Activated CD4-positive, alpha-beta T cell treated with anti-CD3 and anti-CD28 coated beads, Interleukin-10, Interleukin-2, amounts not matched to agents 100 ng/mL and 50 ng/mL, durations not matched to agents 16 hours and 8 hours (primary cell): ENCODE measurements at places on chromosomes 11 and 22.

DNA sequence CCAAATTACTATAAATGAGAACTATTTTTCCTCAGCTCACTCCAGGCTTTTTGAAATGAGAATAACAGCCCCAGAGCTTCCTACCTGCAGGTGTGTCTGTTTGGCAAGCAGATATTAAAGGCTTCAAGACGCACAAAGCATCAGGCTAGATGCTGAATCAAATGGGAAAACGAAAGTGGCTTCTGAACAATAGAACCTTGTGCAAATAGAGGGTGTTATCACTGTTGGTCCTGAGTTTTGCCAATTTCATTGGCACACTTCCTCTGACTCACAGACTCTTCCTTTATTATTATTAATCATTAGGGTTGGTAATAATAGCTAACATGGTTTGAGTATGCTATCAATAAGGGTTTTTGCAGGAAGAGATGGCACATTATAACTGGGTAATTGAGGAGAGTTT lies 13.4 kb downstream of the SYT13 start:
- no peak for DNase-seq

GRCh38 chr11:1442163-1442562 lies 44.4 kb downstream of the MOB2 start:
- DNase-seq = no peak

GRCh38 chr22:21865041-21865440 lies 2.4 kb downstream of the MAPK1 start:
- DNase-seq = peak; percentile 65

GRCh38 chr11:64802370-64803157 lies 450 bp downstream of the MAP4K2 start:
- DNase-seq = peak; percentile 56

GRCh38 chr11:132540581-132540980 lies 991.7 kb downstream of the OPCML start:
- no peak for DNase-seq

DNA sequence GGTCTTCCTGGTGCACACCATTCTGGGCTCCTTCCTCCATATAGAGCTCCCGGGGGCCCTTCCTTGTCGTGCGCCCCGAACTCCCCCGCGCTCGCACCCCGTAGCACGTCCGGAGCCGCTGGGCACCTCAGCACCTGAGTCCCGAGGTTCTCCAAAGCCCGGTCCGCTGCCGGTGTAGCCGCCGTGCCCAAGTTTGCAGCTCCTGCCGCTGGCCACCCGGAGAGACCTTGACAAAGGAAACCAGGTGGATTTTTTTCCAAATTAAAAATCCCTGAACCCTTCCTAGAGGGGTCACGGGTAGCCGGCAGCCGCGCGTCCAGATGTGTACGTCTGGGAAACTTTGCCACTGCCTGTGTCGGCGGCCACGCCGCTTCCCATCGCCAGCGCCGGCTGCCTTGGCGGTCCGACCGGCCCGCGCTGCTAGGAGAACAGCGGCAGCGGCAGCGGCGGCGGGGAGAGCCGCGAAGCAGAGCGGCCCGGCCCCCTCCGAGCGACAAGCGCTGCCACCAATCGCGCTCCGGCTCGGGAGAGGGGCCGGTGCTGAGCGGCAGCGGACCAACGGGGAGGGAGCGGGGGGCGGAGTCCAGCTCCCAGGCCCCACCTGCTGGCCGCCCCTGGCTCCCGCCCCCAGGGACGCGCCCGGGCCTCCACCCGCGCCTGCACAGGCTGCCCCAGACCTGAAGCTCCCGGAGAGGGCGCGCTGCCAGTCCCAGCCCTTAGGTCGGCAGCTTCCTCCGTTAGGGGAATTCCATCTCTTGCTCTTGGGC lies at the start of gene GALNT18:
TSS of gene GALNT18 (minus strand) at position 433 of the 767 bp plus-strand sequence.
- DNase-seq = peak; percentile 94

DNA sequence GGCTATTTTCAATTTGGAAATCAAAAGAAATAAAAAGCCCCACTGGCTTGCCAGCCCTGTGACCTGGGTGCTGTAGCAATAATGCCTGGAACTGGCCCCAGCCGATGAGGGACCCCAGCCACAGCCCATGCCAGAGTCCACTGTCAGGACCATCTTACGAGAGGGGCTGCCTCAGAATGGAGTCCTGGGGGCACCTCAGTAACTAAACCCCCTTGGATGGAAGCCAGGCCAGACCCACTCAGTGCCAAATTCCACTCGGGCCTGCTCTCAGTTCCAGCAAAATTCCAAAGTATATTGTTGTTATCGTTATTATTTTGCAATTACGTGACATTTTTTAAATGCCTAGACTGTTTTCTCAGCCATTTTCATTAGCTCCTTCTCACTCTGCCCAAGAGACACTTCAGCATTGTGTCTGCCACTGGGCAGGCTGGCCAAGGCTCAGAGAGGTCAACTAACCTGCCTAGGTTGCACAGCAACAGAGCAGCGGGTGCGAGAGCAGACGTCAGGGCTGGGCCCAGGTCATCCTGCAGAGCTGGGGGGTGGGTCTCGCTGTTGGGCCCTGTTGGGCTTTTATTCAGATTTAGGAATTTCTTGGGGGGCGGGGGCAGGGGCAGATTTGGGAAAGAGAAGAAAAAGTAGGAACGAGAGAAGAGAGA lies 19.5 kb downstream of the CDKN1C start:
- DNase-seq = no peak

DNA sequence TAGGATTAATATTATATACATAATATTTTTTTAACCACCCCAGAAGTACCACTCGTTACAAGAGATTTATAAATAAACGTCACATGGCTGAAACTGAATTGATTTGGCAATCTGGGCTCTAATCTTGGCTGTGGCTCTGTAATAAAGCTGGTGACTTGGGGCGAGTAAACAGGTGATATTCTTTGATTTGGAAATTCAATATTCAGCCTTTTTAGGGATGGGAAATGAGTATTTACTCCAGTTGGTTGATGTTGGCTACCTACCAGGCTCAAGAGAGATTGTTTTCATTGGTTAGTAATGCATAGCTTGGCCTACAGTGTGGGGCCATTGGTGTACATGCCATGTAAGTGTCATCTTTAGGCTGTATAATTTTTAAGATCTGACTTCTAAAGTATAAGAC lies 117.7 kb upstream of the SORL1-AS1 start:
- DNase-seq = no peak

DNA sequence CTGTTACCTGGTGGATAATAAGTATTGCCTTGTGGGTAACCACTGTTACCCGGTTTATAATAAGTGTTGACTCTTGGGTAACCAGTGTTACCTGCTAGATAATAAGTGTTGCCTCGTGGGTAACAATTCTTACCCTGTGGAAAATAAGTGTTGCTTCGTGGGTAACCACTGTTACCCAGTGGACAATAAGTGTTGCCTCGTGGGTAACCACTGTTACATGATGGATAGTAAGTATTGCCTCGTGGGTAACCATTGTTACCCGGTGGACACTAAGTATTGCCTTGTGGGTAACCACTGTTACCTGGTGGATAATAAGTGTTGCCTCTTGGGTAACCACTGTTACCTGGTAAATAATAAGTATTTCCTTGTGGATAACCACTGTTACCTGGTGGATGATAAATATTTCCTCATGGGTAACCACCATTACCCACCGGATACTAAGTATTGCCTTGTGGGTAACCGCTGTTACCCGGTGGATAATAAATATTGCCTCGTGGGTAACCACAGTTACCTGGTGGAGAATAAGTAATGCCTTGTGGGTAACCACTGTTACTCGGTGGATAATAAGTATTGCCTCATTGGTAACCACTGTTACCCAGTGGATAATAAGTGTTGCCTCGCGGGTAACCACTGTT lies 8.7 kb upstream of the NXPE4 start:
- no peak for DNase-seq

- no peak for DNase-seq
Measured at GRCh38 chr22:32562401-32562800, 87.8 kb downstream of the FBXO7 start.

GRCh38 chr11:62370743-62371440 lies 33.6 kb downstream of the ASRGL1 start:
- DNase-seq = peak; percentile 59

GRCh38 chr11:3231851-3232744 lies at the start of gene MRGPRE:
MRGPRE (minus strand) TSS chr11:3232417; CDS start chr11:3228799, 3,618 bp downstream.
- no peak for DNase-seq

GRCh38 chr11:12375720-12376119 lies 1.7 kb upstream of the PARVA start:
- no peak for DNase-seq

- peak; percentile 81 for DNase-seq
Measured at GRCh38 chr22:23182309-23183060, 2.2 kb downstream of the BCR start.

DNA sequence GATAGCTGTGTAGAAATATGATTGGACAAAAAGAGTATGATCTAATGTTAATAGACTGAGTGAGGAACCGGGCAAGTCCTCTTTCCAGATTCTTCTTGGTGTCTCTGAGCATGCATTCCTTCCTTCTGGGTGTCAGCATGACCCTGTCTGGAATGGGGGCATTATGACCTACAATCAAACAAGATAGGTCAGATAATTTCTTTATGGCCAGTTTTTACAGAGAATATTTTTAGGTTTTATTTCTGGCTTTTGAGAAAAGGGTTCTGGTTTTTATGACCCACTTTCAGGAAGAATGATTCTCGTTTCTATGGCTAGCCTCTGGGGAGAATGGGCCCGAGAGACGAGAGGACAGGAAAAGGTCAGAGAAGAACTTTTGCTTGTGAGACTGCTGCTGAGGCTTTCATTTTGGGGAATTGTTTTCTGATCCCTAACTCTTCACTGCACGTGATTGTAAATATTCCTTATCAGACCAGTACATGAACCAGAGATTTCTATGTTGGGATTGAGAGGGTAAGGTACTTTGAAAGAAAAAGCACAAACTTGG lies 383.8 kb downstream of the AASDHPPT start:
- DNase-seq = no peak

- DNase-seq = no peak
Measured at GRCh38 chr22:41970601-41971000, 1.4 kb downstream of the SEPTIN3 start.

- no peak for DNase-seq
Measured at GRCh38 chr11:126963603-126964363, 36.8 kb downstream of the KIRREL3 start.

DNA sequence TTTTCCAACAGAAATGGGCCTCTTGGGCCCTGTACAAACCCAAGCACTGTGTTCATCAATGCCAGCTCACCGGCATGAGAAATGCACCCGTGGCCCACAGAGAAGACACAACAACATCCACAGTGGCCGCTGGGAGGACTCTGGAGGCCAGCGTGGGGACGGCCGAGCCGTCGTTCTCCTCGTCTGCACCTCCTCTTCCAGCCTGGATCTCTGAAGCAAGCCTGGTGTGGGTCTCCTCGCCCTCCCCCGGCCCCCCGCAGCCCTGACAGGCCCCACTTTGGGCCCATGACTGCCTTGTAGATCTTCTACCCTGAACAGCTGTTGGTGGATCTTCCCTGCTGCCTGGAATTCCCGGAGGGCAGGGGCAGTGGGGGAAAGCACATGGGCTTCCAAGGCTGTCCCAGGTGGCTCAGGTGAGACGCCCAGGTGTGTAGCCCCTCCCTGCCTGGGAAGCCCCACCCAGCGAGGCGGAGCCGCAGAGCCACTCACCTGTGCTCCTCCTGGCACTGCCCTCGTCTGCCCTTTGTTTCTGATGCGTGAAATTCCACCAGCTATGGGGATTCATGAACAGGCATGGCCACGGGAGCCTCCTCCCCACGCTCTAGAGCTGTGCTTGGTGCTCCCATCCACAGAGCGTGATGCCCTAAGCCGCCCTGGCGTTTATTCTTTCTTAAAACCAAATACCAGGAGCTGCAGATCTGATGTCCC lies 225.9 kb downstream of the BRD1 start:
- no peak for DNase-seq

DNA sequence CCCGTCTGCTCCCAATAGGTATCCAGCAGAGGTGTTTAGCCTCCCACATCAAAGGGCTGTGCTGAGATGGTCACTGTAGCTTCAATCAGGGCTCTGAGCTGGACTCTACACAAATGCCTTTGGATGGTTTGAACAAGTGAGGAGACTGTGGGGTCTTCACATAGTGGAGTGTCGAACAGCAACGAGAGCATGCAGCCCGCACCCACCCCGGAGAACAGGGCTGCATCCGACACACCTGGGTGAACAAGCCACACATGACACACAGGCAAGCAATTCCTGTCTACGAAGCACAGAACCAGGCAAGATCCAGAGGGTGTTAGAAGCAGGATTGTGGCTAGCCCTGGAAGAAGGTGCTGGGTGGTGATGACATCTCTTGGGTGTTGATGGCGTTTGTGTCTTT lies 58.0 kb upstream of the FGF3 start:
- DNase-seq = no peak

DNA sequence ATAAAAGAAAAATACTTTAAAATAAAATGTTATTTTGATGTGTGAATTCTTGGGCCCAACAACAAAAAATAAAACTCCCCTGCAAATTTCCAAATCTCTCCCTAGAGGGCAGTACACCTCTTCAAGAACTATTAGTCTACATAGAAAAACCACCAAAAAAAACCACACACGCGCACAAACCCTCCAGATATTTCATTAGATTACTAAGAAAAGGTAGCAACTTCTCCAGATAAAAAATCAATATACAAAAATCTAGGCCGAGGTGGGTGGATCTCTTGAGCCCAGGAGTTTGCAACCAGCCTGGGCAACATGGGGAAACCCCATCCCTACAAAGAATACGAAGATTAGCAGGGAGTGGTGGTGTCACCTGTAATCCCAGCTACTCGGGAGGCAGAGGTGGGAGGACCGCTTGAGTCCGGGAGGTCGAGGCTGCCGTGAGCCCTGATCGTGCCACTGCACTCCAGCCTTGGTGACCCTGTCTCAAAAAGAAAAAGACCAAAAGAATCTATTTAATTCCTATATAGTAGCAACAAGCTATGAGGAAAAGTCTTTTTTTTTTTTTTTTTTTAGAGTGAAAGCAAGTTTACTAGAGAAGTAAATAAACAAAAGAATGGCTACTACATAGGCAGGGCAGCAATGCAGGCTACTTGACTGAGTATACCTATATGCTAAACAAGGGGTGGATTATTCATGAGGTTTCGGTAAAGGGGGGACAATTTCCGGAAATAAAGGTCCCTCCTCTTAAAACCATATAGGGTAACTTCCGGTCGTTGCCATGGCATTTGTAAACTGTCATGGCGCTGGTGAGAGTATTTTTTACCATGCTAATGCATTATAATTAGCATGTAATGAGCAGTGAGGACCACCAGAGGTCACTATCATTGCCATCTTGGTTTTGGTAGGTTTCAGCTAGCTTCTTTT lies 13.1 kb downstream of the B3GNT6 start:
- peak; percentile 91 for DNase-seq

GRCh38 chr11:76891793-76892192 lies 31.1 kb downstream of the ACER3 start:
- no peak for DNase-seq

GRCh38 chr11:47797633-47798032 lies 30.5 kb upstream of the FNBP4 start:
- peak; percentile 85 for DNase-seq

DNA sequence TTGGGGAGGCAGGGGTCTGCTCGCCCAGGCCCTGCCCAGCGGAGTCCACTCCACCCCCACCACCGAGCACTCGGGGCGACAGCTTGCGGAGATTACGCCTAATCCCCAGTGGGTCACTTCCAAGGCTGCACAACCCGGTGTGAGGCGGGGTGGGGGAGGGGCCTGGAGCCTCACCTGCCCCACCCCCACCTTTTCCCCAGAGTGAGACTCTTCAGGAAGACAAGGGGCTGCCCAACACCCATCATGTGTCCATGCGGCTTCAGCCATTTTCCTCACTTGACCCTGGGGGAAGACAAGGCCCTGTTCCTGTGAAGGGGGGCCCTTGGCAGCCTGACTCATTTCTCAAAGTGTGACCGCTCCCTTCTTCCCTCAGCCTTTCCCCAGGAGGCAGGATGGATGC lies 12.5 kb downstream of the SYNGR1 start:
- no peak for DNase-seq
